ENCODE measurements at places on chromosomes 1 and 21.

DNA sequence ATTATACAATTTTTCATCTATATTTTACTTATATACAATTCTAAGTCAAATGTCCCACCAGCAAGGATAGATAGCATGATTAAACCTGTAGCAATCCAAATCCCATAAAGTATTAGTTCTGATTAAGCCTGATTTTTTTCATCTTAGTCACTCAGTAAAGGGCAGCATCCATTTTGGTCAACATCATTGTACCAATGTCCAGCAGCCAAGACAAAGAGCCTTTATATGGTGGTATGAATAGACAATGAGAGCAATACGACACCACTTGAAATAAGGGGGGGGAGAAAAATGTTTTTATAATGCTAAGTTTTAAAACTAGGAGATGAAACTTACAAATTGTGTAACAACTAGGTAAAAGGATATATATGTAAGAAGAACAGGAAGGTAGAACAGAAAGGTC is 7.4 kb downstream of the ZNF644 start:
- no peak for DNase-seq

GRCh38 chr1:223214261-223214807 is 71.3 kb upstream of the TLR5 start:
- no peak for DNase-seq

DNA sequence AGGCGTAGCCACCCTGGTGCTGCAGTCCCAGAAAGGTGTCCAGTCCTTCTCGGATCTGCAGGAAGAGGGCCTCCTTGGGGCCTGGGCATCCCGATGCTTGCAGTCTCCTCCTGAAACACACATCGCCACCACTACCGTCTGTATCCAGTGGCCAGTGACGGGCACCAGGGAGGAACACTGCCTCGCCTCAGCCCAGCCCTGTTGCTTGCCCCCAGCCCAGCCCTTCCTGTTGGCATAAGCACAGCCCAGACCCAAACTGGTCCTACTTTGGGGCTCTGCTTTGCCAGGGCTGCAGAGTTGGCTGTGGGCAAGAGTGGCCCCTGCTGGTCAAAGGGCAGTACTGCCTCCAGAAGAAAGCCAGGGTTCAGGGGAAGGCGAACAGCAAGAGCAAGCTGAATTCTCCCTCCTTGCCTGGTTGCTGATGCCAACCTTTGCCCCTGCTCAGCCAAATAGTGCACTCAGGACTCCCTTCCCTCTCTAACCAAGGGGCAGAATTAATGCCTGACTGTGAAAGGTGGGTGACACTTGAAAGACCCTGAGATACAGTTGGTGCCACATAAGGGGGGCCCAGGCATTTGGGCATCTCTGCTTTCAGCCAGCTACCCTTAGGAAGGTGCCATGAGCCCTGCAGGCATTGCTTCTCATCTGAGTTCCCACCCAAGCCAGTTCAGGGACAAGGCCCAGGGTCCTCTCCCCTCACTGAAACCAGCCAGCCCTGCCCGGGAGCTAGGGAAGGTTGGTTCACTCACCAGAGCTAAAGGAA is 11.1 kb upstream of the ARHGEF2 start:
- peak; percentile 64 for DNase-seq

DNA sequence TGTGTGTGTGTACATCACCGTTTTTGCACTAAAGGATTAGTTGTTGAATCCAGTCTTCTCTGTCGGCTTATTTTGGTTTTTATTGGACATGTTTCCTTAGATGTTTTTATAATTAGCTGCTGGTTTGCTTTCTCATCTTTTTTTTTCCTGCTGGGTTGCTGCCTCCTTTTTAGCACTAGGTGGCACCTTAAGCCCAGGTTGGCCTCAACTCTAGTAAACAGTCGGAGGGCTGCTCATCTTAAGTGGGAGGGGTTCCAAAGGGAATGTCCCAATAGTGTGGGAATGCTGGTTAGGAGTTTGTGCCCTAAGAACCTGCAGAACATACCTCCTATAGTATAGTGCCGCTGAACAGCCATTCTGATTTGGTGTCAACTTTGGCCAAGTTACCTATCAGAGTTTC is 570.1 kb upstream of the CXADR start:
- no peak for DNase-seq

DNA sequence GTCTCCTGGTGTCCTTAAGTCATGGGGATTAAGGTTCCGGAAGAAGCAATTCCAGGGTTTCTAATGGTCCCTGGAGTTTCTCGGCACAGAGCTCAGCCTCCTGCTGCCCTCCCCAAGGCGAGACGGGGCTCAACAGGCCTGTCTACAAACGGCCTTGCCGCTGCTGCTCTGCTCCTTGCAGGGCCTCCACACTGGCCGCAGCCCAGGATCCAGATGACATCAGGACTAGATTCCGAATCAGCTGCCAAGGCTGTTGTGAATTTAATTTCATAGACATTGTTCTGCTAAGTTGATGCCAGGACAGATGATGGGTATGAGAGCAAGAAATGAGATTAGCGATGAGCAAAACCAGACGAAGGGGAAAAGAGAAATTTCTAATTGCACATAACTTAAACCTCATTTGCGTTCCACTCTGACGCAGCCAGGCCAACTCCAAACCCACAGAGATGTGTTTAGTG is 103.6 kb upstream of the BACE2 start:
- DNase-seq: no peak

GRCh38 chr21:42039470-42039901 is 29.3 kb upstream of the ZBTB21 start:
- DNase-seq: no peak

- no peak for DNase-seq
Observed at GRCh38 chr1:62110198-62110817, 84.3 kb upstream of the L1TD1 start.
